Activated naive CD4-positive, alpha-beta T cell treated with anti-CD3 and anti-CD28 coated beads, Interleukin-2, amount 50 U/mL, for 72 hours (primary cell): ENCODE measurements at places on chromosomes 1 and 21.

DNA sequence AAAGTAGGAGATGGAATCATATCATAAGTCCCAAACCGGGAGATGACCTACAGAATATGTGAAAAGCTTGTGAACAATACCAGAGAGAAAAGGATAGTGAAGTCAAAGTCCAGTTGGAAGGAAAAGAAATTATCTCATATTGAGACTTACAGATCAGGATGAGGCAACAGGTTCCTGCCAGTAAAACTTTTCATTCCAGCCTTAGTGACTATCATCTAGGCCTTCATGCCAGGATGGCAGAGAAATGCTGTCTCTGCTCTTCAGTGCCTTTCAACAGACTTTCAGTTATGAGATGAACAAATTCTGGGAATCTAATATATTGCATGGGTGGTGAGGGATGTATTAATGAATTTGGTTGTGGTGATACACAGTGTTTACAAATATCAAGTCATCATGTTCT is 52.3 kb downstream of the NTMT2 start:
- no peak for DNase-seq

DNA sequence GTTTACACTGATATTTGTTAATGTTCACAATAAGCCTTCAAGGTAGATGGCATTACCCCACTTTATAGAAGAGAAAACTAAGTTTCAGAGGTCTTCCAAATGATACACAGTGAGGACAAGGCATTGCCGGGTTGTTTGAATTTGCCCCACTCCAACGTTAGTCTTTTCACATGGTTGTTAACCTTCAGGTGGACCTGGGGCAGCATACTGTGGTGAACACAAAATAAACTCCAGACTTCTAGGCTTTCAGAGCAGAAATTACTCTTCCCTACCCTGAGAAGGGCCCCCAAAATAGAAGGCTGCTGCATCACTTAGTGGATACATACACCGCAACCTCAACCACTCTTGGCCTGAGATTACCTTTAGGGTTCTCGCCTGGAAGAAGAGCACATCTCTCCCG is 3.4 kb upstream of the KHDRBS1 start:
- DNase-seq: no peak

DNA sequence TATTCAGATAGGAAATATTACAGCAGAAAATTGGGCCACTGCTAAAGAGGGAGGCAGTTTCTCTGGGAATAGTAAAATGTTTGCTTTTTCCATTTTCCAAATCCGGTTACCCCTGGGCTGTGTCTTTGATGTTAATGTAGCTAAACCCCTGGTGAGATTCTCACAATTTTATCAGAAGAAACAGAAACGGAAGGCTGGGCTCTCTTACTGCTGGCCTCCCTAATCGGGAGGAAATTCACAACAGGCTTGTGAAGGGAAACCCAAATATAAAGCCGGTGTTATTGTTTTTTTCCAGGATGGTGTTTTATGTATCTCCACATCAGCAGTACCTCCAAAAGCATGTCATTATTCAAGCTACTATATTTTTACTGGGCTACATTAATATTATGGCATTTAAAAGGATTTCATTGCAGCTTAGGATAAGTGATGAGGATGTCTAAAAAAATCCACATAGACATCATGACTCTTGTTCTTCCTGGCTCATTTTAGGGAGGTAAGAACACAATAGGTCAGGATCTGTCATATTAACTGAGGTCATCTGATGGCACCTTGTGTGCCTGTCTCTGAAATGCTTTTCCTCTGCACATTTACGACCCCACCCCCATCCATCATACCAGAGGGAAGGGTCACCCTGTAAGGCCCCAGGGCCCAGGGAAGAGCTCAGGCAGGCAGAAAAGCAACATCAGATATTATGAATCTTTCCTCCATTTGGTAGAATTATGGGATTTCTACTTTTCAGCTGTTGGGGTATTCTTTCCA is 158.7 kb downstream of the DSCAM start:
- DNase-seq: no peak

- DNase-seq: no peak
Measured at GRCh38 chr1:201460814-201461644, 8.0 kb downstream of the PHLDA3 start.

- DNase-seq: no peak
Measured at GRCh38 chr1:164660412-164660772, 101.4 kb downstream of the PBX1 start.

DNA sequence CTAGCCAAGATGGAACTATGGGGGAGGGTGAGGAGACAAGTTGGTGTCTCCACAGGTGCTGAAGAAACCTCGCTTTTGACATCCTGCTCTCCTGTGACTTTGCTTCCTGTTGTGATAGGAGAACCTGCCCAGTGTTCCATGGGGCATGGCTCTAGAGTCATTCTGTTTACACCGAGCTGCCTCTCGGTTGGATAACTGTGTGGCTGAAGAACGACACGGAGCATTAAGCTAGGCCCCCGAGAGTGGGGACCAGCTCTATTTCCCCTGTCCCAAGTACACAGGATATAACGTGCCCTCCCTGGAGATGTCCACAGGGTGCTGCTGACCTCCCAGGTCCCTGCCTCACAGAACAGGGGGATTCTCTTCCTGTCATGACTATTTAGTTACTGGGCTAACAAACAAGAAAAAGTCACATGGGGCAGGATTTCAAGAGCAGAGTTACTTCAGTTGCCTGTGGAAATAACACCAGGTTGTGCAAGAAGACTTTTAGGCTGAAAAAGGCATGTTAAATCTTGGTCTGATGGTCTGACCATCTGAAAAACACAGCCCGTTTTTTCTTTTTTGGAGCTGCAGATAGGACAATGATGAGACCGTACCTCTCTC is 29.4 kb upstream of the PPP2R5A start:
- no peak for DNase-seq

GRCh38 chr1:53327182-53327913 is 522 bp downstream of the LRP8 start:
- peak; percentile 50 for DNase-seq

DNA sequence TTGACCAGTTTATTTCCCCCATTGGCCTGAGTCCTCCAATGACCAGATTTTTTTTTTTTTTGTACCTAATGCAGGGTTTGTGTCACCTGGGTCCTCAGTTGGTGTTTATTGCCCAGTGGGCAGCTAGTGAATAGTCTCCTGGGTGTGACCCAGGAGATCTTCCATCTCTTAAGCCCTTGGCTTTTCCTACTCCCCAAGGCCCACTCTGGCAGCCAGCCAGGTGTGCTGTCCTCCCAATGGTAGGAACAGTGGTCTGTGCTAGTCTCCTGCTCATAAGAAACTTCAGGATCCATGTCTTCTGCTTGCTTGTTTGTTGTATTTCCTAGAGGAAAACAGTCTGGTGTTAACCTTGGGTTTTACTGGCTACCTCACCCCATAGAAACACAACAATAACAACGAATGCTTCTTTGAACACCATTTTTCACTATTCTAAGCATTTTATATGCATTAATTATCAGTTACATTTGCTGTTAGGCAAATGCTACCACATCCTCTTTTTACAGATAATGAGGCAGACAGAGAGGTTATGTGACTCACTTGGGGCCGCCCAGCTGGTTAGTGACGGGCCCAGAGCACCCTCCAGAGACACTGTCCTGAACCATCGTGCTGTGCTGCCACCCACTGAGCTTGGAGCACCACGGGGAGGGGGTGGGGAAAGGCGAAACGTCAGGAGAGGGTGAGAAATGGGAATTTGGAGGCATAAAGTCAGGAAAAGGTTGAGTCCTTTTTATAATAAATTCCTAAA is 107.5 kb downstream of the HIVEP3 start:
- no peak for DNase-seq

- DNase-seq: no peak
Measured at GRCh38 chr1:33874636-33875035, 10.8 kb downstream of the HMGB4 start.

- no peak for DNase-seq
Measured at GRCh38 chr1:219201656-219202055, 28.0 kb downstream of the LYPLAL1 start.

DNA sequence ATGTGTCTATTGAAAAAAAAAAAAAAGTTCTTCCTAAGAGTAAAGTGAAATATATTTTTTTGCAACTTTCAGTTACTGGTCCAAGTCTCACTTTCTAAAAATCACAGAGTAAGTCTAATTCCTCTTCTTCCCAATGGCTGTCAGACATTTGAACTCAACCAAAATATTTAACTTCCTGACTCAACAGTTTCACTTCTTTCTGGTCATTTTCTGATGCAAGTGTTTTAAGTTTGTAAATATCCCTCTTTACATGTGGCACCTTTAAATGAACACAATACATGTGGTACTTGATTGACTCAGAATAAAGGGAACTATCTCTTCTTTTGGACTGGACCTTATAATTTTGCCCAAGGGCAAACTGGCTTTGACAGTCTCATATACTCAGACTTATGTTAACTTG is 76.7 kb downstream of the ASH1L start:
- no peak for DNase-seq

- no peak for DNase-seq
Measured at GRCh38 chr1:119489201-119489600, 17.8 kb upstream of the HSD3B1 start.

DNA sequence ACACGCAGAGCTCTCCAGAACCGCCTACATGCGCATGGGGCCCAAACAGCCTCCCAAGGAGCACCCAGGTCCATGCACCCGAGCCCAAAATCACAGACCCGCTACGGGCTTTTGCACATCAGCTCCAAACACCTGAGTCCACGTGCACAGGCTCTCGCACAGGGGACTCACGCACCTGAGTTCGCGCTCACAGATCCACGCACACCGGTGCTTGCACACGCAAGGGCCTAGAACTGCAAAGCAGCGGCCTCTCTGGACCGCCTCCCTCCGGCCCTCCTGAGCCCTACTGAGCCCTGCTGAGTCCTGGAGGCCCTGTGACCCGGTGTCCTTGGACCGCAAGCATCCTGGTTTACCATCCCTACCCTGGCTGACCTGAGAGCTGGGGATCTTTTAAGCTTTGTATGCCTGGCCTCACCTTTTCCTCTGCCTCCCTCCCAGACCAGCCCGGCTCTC is 8.3 kb downstream of the OLIG2 start:
- no peak for DNase-seq

DNA sequence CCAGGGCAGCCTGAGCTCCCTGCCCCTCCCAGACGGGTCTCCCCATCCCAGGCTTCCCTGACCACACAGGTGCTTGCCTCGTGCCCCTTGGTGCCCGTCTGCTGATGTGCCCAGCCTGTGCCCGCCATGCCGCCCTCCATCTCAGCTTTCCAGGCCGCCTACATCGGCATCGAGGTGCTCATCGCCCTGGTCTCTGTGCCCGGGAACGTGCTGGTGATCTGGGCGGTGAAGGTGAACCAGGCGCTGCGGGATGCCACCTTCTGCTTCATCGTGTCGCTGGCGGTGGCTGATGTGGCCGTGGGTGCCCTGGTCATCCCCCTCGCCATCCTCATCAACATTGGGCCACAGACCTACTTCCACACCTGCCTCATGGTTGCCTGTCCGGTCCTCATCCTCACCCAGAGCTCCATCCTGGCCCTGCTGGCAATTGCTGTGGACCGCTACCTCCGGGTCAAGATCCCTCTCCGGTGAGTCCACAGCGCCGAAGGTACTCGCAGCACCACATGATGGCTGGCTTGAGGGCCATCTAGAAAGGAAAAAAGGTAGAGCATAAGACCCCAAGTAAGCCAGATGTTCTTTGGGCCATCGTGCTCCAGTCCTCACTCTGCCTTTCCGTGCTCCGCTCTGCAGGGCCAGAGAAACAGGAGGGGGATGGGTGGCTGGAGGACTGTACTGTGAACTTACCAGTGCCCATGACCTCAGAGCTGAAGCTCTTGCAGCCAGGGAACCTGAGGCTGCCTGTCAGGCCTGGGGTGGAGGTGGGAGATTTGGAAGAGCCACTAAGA is 1.4 kb downstream of the ADORA1 start:
- peak; percentile 45 for DNase-seq

DNA sequence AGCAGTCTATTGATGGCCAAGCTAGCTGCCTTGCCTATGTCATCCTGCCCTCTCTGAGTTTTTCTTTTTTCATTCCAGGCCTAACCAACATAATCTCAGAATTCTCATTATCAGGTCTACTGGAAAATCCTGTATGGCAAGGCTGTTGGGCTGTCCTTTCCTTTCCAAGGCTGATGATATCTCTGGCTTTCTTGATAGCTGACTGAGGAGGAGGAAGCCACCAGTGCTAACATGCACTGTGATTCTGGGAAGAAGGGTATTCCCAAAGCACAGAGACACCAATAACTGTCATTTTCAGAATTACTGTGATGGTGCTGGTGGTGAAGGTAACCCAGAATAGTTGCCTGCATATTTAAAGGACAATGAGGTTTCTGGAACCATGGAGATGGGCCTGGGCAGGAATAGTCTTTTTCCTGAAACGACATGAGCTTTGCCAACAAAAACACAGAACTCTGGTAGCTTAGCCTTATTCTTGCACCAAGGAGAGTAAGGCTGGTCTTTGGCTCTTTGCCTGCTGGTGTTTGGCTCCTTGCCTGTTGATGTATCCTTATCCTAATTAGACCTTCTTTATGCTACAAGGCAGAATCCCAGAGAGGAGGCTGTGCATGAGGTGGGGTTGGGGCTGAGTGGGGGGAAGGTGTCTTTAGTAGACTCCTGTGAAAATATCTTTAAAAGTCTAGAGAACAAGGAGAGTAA is 157.4 kb downstream of the TNFSF18 start:
- no peak for DNase-seq

GRCh38 chr1:44314452-44314851 is 40.6 kb downstream of the ERI3 start:
- no peak for DNase-seq

DNA sequence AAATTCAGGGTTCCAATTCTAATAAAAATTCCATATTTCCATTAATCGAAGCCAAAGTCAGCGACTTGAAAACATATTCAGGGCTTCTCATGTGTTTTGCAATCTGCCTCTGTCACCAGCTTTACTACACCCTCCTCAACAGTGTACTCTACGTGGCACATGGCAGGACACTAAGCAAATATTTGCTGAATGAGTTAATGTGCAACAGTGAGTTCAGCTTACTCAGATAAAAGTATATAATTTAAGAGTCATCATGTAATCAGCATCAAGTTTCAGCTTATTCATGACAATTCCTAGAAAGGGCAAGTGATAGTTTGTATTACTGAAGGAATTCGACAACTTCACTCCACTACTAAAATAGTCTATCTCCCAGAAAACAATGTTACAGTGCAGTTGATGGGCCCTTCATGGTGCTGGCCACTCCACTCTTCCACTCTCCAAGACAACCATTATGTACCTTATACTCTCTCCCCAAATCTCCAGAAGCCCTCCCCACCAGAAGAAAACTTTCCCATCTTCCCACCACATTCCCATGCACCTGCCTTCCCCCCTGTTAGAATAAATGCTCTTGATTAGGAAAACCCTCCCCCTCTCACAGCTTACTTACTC is 97.3 kb downstream of the TTLL7 start:
- no peak for DNase-seq

- no peak for DNase-seq
Measured at GRCh38 chr21:14569868-14570267, 23.8 kb upstream of the SAMSN1 start.

- no peak for DNase-seq
Measured at GRCh38 chr1:93773049-93773838, 91.6 kb upstream of the BCAR3 start.

- no peak for DNase-seq
Measured at GRCh38 chr1:51410568-51411460, 80.5 kb upstream of the TTC39A start.

- DNase-seq: no peak
Measured at GRCh38 chr1:16394977-16395376, 27.9 kb downstream of the SZRD1 start.

GRCh38 chr21:15966231-15966630 is 236.4 kb downstream of the USP25 start:
- no peak for DNase-seq

GRCh38 chr1:8989821-8990220 is 36.4 kb downstream of the SLC2A7 start:
- DNase-seq: no peak
